AG04450 (cell line): ENCODE measurements at places on chromosomes 2 and 18.
A peak's percentile ranks its signal among the peaks of the same experiment; 100 is the strongest.

DNA sequence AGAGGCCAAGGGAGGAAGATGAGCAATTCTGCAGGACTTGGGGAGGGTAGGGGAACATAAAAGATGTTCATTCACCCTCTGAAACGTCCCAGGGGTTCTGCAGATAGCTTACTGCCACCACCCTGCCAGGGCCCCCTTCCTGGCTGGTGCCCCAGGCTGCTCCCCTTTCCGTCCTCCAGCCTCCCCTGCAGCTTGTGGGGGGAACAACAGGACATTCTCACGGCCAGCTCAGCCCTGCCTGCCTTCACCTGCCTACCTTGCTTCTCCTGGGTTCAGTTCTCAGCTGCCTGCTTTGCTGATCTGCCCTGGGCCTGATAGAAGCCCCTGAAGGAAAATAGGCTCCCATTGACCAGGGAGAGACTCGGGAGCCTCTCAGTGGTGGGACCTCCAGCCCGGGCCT lies 251.1 kb downstream of the CELF4 start:
- DNase-seq: no peak

- DNase-seq: no peak
Measured at GRCh38 chr2:34652636-34653035, 1053.5 kb upstream of the FAM98A start.

GRCh38 chr2:219247678-219248642 lies 2.7 kb downstream of the STK16 start:
- DNase-seq: no peak

DNA sequence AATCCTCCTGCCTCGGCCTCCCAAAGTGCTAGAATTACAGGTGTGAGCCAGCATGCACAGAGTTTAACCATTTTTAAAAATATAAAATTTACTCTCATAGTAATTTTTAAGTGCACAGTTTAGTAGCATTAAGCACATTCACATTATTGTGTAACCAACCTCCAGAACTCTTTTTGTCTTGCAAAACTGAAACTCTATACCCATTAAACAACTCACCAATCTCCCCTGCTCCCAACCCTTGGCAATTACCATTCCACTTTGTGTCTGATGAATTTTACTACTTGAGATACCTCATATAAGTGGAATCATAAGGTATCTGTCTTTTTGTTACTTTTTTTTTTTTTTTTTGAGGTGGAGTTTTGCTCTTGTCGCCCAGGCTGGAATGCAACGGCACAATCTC lies 112.5 kb downstream of the BMPR2 start:
- DNase-seq: no peak

DNA sequence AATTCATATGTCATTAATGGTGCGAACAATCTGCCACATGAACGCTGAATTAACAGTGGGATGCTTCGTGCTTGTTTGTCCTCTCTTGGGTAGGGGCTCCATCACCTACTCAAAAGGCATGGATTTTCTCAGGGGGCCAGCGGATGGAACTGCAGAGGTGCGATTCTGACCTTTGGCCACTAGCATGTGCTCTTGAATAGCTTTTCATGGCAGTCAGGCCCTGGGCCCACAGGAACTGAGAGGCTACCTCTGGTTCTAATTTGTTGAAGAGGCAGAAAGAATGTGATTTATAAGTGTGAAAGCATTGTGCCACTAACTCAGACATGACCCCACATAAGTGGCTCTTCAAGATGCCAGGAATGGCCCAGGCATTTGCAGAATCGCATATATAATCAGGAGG lies 283.2 kb downstream of the INSIG2 start:
- peak; percentile 13 for DNase-seq

DNA sequence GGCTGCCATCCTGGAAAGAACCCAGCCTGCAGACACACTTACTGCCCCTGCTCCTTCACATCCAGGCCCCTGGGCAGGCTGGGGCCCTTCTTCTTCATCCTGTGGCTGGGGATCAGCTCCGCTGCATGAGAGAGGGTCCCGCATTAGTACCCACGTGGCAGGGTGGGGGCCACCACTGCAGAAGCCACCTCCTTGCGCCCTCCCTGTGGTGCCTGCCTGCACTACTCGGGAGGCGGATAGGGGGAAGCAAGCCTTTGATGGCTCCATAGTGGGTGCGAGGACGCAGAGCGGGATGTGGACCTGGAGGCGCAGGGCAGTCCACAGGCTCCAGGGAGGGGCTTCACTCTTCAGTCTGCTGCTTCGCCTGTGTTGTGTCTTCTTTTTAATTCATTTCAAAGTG lies 46.7 kb downstream of the GPC1 start:
- no peak for DNase-seq

DNA sequence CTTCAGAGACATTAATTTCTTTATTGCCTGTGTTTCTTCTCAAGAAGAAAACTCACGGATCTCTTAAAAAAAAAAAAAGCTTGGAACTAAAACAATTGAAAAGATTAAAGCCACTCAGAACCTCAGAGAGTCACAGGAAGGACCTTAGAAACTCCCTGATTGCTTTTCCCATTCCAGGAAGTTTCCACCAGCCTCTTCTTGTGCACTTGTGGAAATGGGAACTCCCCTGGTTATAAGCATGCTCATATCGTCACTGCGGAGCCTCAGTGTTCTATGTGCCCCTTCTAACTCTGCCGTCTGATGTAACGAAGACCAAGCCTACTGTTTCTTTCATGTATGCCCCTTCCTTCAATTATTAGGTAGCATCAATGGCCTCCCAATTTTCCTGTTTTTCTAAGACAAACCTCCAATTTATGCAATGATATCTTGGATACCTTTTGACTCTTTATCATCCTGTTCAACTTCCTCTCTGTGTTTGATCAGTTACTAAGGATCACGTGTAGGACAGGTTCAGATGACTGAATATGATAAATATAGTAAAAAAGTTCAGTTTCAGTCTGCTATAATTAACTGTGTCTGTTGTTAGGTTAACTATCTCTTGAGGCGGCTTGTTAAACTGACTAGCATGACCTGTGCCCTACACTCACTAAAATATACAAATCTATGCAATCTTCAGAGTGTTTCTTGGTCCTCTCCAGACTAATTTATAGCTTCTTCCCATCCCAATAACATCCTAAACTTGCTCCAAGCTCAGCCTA lies 593.7 kb upstream of the CHAC2 start:
- no peak for DNase-seq

DNA sequence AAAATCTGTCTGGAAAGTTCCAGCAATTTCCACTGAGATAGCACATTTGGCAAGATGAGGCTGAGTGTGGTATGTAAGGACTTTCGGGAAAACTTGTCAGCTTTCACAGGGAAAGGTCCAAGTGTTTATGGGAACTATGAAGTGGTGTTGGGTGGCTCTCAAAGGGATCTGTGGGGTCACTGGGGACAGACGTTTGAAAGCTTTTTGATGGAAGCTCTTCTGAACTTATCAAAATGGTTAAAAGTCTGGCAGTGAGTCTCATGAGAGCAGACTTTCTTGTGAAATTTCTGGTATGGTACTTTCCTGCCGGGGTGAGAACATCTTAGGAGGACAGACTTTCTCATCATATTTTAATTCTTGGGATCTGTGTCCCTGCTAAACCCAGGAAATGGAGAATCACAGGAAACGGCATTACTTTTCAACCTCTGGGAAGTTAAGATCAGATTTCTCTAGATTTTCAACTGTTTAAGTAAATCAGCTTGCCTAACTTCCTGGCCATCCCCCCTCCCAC lies 546.3 kb upstream of the ZEB2 start:
- no peak for DNase-seq

DNA sequence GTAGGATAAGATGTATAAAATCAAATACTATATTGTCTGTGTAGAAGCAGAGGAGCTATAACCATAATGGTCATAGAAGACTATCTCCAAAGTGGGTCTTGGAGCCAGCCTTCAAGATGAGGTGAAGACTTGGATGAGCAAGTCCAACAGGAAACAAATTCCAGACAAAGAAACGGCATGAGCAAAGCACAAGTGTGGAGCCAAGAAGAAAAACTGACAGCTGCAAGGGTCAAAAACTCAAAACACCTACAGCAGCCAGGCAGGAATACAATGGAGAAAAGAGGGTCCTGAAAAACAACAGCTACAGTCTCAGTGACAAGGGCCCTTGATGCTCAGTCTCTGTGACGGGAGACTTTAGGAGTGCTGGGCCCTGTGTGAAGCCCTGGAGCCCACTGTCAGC lies 102.4 kb downstream of the STK39 start:
- no peak for DNase-seq

DNA sequence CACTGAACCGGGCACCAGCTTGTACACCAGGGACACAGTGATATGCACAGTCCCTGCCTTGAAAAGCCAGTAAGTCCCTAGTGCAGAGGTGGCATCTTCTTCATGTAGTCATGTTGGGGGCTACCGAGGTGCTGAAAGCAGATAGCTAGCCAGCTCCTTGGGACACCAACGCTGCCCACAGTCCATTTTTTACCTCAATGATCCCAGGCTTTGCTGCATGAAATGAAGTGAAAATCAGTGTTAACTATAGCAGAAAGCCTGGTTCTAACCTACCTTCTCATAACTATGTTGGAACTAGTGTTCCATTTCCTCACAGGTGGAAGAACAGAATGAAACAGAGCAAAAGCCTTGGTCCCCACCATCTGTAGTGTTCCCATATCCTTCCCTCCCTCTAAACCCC lies 66.6 kb upstream of the EML6 start:
- no peak for DNase-seq

DNA sequence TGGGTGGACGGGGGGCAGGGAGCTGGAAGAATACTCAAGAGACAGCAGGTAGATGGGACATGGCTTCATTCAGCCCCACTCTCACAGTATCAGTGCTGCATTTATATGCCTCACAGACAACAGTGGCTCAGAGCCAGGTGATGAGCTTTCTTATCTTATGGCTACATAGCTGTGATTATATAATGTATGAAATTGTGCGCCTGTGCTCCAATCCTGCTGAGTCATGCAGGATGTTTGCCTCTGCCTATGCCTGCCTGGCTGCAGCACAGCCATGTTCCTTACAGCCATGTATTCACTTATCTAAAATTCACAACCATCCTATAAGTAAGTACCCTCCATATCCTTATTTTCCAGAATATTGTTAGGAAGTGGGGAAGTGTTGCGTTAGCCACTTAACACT lies 37.7 kb upstream of the RNF103 start:
- no peak for DNase-seq

GRCh38 chr2:79640001-79640400 lies 127.2 kb downstream of the CTNNA2 start:
- no peak for DNase-seq

DNA sequence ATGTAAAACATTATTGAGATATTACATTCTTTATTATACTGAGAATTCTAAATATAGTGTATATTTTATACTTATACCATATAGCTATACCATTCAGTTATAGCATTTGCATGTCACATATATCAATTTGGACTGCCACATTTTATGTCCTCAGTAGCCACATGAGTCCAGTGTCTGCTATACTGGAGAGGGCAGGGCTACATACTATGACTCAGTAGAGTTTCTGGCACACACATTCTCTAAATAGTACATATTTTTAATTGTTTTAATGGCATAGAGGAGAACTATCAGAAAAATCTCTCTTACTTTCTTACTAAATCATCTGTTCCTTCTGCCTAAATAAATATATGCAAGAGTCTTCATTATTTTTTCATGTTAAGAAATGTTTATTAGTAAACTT lies 55.4 kb upstream of the COL5A2 start:
- no peak for DNase-seq

GRCh38 chr2:3202926-3203325 lies 174.7 kb downstream of the EIPR1 start:
- no peak for DNase-seq

GRCh38 chr2:151918308-151918707 lies 90.1 kb upstream of the ARL5A start:
- no peak for DNase-seq

DNA sequence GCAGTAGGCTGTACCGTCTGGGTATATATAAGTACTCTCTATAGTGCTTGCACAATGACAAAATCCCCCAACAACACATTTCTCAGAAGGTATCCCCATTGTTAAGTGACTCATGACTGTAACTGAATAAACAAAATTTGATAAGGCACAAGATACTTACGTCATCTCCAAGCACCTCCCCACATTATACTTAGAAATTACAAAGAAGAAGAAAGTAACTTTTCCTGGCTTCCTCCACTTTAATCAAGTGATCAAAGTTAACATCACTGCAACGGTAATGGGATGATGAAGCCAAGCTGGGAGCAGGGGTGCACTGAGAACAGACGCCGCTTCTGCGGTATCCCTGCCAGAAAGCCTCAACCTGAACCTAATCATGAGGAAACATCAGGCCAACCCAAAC lies 9.7 kb downstream of the TNS1 start:
- DNase-seq: peak; percentile 60

- no peak for DNase-seq
Measured at GRCh38 chr18:36724591-36725001, 104.2 kb downstream of the TPGS2 start.

GRCh38 chr18:6751222-6751621 lies 21.7 kb downstream of the ARHGAP28 start:
- DNase-seq: no peak

DNA sequence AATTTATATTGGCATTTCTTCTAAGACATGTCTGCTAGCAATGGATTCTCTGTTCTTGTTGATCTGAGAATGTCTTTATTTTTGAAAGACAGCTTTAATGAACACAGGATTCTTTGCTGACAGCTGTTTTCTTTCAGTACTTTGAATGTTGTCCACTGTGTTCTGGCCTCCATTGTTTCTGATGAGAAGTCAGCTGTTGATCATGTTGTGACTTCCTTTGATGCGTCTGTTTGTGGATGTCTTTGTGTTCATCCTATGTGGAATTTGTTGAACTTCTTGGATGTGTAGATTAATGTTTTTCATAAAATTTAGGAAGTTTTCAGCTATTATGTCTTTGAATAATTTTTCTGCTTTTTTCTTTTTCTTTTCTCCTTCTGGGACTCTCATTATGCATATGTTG lies 39.8 kb upstream of the KCNF1 start:
- no peak for DNase-seq

- no peak for DNase-seq
Measured at GRCh38 chr2:39416140-39416539, 20.9 kb downstream of the MAP4K3 start.

DNA sequence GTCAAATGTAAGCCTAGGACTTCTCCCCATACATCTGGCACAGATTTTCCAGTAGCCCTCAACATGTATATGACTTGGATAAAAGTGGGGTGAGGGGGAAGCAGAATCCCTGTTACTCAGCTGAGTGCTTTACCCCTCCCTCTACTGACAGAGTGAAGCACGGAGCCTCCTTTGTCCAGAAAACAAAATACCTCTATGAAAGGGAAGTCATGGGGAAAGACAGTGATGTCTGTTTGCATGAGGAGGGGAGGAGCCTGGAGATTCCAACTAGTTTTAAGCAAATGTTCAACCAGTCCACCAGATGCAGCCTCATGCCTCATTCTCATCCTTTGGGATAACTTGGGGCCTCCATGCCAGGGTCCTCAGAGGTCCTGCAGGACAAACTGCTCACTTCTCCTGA lies 203.9 kb downstream of the SMAD2 start:
- no peak for DNase-seq
